ENCODE measurements at places on chromosomes 3 and 15. TPM values are rescaled to one million over a fixed set of nuclear protein-coding genes. Genes with fewer than 3 reads are reported as not detected.
A peak's percentile ranks its signal among the peaks of the same experiment; 100 is the strongest.

Gene ZNF621
- total RNA-seq: 9.6 TPM

Gene APBA2
- 1.1 TPM for total RNA-seq

Gene GMNC
- total RNA-seq: not detected

Gene DUOXA2
- not detected for total RNA-seq

Gene GOLGA8T
- not detected for total RNA-seq

- H3K4me3 ChIP-seq: no peak overlapping the region
- H3K4me1 ChIP-seq: no peaks in the 10 kb centered on the region
- H3K27ac ChIP-seq: no peak overlapping the region
- peak; percentile 4 for DNase-seq
Observed at GRCh38 chr3:190369668-190370295, 18.2 kb upstream of the CLDN16 start.

- H3K4me3 ChIP-seq: no peak overlapping the region
- 0 out of 2 replicates have a peak, but pooled peaks cover 4% of the 10 kb centered on the region for H3K27me3 ChIP-seq
- H3K36me3 ChIP-seq: no peaks in the 10 kb centered on the region
- H3K4me1 ChIP-seq: no peaks in the 10 kb centered on the region
- H3K27ac ChIP-seq: no peak overlapping the region
Observed at GRCh38 chr3:134754768-134755559, 40.1 kb upstream of the EPHB1 start.

- H3K27ac ChIP-seq: peak overlapping the region; percentile 51
- H3K36me3 ChIP-seq: no peaks in the 10 kb centered on the region
- no peaks in the 10 kb centered on the region for H3K27me3 ChIP-seq
- DNase-seq: peak; percentile 26
- peaks cover 16% of the 10 kb centered on the region for H3K4me1 ChIP-seq
Observed at GRCh38 chr15:63029676-63030075, 12.9 kb upstream of the TPM1 start.

DNA sequence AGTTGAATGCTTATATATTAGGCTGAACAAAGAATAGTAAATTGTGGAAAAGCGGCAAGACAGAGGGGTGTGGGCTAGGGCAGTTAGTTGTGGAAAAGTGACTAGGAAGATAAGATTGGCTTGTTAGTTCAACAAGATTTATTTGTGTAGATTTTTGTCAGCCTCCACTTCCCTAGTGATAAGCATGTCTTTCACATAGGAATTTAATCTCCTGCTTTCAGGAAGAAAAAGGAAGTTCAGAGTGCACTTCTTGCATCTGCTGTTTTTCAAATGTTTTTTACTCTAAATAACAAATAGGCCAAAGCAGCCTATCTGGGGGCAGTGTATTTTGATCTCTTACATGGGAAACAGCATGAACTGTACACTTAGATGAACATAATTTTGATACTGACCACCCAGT is 919.9 kb downstream of the NAALADL2 start:
- DNase-seq: no peak
- H3K4me3 ChIP-seq: no peak overlapping the region
- no peaks in the 10 kb centered on the region for H3K27me3 ChIP-seq
- H3K4me1 ChIP-seq: no peaks in the 10 kb centered on the region
- H3K27ac ChIP-seq: no peak overlapping the region

- H3K4me1 ChIP-seq: no peaks in the 10 kb centered on the region
- no peak overlapping the region for H3K4me3 ChIP-seq
- no peak overlapping the region for H3K27ac ChIP-seq
Observed at GRCh38 chr3:85939074-85939482, 980.3 kb downstream of the CADM2 start.

- no peak overlapping the region for H3K27ac ChIP-seq
- no peak overlapping the region for H3K4me3 ChIP-seq
- H3K27me3 ChIP-seq: no peaks in the 10 kb centered on the region
- H3K4me1 ChIP-seq: no peaks in the 10 kb centered on the region
Observed at GRCh38 chr3:40901298-40901697, 298.0 kb upstream of the CTNNB1 start.

DNA sequence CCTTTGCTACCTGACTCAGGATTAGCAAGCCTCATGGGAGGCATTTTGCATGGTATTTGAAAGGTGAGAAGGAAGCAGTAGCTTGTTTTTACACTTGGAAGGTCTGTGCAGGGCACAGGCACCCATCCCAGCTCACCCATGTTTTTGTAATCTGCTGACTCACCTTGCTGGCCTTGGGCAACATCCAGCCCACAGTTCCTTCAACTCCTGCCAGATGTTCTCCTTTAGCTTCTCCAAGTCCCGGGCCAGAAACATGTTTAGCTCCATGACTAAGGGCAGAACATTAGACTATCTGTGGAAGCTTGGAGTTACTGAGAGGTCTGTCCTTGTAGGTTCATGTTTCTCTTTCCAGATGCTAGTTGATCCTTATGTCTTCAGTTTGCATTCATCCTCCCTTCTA is 12.4 kb upstream of the ZNF770 start:
- H3K4me3 ChIP-seq: no peak overlapping the region
- no peaks in the 10 kb centered on the region for H3K36me3 ChIP-seq
- peak; percentile 94 for DNase-seq
- no peak overlapping the region for H3K27ac ChIP-seq
- peaks cover 6% of the 10 kb centered on the region for H3K4me1 ChIP-seq

- no peak overlapping the region for H3K4me3 ChIP-seq
- peak overlapping the region; percentile 87 for H3K27ac ChIP-seq
- DNase-seq: no peak
- H3K4me1 ChIP-seq: peaks cover 54% of the 10 kb centered on the region
- no peaks in the 10 kb centered on the region for H3K36me3 ChIP-seq
Observed at GRCh38 chr3:156782921-156783320, 43.2 kb upstream of the LEKR1 start.

GRCh38 chr3:11152301-11152700 is 2.0 kb upstream of the HRH1 start:
- H3K27me3 ChIP-seq: no peaks in the 10 kb centered on the region
- H3K27ac ChIP-seq: no peak overlapping the region
- no peak overlapping the region for H3K4me3 ChIP-seq
- H3K4me1 ChIP-seq: peaks cover 11% of the 10 kb centered on the region
- DNase-seq: no peak

- H3K36me3 ChIP-seq: no peaks in the 10 kb centered on the region
- H3K4me3 ChIP-seq: no peak overlapping the region
- H3K27me3 ChIP-seq: no peaks in the 10 kb centered on the region
- H3K27ac ChIP-seq: no peak overlapping the region
Observed at GRCh38 chr3:44848634-44849033, 13.1 kb upstream of the TMEM42 start.
